Stimulated activated CD4-positive, alpha-beta T cell treated with anti-CD3 and anti-CD28 coated beads, Interleukin-4, amount 100 ng/mL, for 48 hours (primary cell): ENCODE measurements at places on chromosomes 13 and 19.
A peak's percentile ranks its signal among the peaks of the same experiment; 100 is the strongest.

- DNase-seq: no peak
Observed at GRCh38 chr13:75579529-75579928, 29.9 kb downstream of the UCHL3 start.

DNA sequence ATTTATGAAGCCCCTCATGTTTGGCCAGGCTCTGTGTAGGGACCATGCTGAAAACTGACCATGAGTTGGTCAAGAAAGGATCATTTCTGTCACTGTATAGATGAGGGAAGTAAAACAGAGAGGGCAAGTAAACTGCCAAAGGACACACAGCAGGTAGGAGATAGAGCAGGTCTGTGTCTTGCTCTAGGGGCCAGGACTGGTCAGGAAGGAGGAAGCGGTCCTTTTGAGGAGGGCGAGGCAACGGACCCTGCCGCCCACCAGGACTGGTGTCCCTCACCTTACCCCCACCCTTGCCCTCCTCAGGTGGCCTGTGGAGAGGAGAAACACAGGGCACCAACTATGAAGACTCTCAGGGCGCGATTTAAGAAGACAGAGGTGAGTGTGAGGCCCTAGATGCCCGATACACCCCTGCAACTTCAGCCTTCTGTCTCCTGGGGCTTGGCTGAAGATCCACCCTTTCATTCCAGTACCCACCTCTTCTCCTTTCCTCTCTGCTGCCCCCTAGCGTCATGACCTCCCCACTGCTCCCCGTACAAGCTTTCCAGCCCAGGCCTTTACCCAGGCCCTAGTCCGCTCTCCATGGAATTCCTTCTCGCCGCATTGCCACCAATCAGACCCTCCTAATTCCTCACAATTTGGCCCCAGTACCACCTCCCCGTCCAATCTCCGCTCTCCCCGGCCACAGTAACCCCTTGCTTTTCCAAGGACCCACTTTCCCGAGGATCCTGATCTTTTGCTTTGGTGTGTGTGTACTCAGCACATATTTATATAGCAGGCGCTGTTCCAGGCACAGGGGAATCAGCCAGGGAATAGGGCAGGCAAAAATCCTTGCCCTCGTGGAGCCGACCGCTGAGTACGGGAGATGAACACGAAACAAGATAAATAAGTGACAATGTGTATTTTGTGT lies 3.9 kb downstream of the ANKRD24 start:
- DNase-seq: peak; percentile 78

- DNase-seq: peak; percentile 46
Observed at GRCh38 chr19:51450730-51451307, 7.4 kb downstream of the SIGLEC8 start.

GRCh38 chr19:46297700-46298478 lies 1.0 kb downstream of the HIF3A start:
- no peak for DNase-seq

DNA sequence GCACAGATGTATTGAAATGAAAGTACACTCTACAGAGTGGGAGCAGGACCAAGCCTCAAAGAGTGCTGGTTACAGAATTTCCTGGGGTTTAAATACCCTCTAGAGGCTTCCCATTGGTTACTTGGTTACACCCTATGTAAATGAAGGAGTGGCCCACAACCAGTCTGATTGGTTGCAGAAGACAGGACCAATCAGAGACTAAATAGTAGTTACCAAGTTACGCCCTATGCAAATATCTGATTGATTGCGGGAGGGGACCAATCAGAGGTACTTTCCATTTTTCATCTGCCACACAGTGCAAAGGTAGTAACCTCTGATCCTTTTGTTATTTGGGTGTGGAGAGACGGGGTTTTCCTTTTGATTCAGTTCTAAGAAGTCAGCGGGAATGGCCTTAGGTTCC lies 5.5 kb upstream of the ZFP82 start:
- no peak for DNase-seq

DNA sequence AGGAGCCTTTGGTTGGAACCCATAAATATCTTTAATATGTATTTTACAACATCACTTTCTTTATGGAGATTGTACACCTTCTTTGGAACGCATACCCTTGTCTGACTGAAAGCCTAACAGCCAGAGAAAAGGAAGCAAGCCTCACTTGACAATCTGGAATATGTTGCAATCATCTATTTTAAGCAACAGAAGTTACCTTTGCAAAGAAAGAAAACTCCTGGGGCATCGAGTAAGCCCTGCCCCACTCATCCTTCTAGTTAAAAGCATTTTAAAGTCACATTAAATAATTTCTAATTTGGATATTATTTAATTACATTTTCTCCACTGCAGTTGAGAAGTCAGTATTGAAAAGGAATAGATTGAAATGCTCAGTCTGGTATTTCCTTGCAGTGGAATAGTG lies 542.7 kb downstream of the MYO16 start:
- DNase-seq: no peak

DNA sequence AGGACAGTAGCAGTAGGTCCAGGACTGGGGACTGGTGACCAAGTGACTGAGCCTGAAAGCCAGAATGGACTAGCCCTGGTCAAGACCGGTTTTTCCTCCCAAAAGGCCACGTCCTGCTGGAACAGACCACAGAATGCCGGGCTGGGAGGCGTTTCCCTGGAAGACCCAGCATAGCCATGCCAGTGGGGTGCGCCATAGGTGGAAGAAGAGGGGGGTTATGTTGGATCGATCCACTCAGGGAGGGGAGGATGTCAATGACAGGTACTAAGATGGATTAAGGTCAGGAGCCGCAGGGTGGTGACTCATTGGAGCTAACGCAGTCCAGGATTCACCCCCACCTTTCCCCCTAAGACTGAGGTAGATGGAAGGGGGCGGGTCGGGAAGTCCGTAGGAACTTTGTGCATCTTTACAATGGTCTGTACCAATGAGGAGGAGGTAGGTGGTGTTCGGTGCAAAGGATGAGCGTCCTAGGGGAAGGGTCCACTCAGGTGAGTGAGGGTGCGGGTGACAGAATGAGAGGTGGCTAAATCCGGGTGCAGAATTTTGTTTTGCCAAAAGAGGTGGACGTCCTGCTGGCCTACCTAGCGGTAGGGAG lies 21.0 kb downstream of the VASP start:
- no peak for DNase-seq

DNA sequence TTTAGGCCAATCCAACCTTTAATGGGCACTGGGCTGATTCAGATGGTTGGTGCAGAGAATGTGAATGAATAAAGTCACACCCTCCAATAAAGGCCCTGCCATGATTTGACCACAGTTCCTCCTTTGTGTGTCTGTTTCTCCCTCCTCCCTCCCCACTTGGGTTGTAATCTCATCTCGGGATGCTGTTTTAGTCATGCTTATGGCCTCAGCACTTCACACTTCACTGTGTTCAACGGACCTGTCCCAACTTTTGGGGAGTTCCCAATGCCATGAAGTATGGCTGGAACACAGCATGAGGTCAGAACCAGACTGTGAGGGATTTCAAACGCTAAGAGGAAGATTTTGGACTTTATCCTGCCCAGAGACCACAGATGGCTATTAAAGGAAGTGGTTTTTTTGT lies 5.6 kb upstream of the RAB8A start:
- DNase-seq: no peak

DNA sequence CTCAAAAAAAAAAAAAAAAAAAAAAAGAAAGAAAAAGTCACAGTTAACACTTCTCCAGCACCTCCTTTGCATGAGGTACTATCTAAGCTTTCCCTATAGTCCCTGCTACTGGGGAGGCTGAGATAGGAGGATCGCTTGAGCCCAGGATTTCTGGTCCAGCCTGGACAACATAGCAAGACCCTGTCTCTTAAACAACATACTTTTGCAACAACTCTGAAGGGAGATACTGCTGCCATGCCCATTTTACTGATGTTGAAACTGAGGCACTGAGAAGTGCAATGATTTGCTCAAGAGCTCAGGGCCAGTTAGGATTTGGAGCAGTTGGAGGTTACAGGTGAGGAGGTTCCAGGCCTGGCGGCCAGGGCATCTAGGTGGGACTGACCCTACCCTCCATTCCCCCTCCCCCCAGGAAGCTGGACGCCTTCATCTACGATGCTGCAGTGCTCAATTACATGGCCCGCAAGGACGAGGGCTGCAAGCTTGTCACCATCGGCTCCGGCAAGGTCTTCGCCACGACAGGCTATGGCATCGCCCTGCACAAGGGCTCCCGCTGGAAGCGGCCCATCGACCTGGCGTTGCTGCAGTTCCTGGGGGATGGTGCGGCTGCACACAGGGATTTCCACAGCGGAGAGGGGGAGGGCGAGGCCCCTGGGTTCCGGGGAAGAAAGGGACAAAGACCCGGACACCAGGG lies 4.3 kb upstream of the GRWD1 start:
- no peak for DNase-seq

GRCh38 chr19:14120497-14120780 lies 2.9 kb upstream of the PRKACA start:
- DNase-seq: no peak

GRCh38 chr13:111177081-111177711 lies 62.1 kb downstream of the ARHGEF7 start:
- peak; percentile 15 for DNase-seq
